Smooth muscle cell of trachea (primary cell): ENCODE measurements at places on chromosomes 7 and 10. TPM values are rescaled to one million over a fixed set of nuclear protein-coding genes. Genes with fewer than 3 reads are reported as not detected.

The CTNNA3 gene
- total RNA-seq: under 0.01 TPM in 1 of 2 replicates, not detected in the other

The CYP3A7 gene
- total RNA-seq: 0.33 TPM in 1 of 2 replicates, not detected in the other

The PUS7 gene
- 10.9 and 20.4 TPM in 2 replicates for total RNA-seq

The ZNF117 gene
- 5.0 and 6.5 TPM in 2 replicates for total RNA-seq
